ENCODE measurements at places on chromosomes 3 and 15. TPM values are rescaled to one million over a fixed set of nuclear protein-coding genes. Genes with fewer than 3 reads are reported as not detected.

GOLGA8T gene
- total RNA-seq = not detected

PARP15 gene
- total RNA-seq = 0.51 TPM

- no peaks in the 10 kb centered on the region for H3K4me1 ChIP-seq
- H3K4me3 ChIP-seq = no peak overlapping the region
- no peaks in the 10 kb centered on the region for H3K36me3 ChIP-seq
- DNase-seq = no peak
These were observed 102.2 kb downstream of the AQP9 start for GRCh38 chr15:58240191-58240932.

- H3K36me3 ChIP-seq = peaks cover 6% of the 10 kb centered on the region
- DNase-seq = no peak
- no peak overlapping the region for H3K4me3 ChIP-seq
- no peaks in the 10 kb centered on the region for H3K27me3 ChIP-seq
- H3K4me1 ChIP-seq = peaks cover 41% of the 10 kb centered on the region
These were observed 2.3 kb upstream of the TEX264 start for GRCh38 chr3:51668756-51669155.

DNA sequence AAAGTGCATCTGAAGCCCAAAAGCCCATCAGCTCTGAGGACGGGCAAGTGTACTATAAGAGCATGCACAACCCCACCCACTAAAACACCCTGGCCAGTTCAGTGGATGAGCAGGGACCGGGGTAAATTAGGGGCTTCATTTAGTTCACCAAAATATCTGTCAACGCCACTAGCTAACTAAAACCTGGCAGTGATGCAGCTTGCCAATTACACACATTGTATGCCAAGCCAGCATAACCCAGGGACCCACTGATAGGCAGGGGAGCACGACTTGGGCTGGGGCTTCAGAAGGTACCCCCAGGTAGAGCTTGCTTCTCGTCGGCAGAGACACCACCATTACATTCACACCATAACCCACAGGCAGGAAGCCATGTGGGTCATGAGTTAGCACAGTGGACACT is 47.0 kb downstream of the PTPN23 start:
- no peak overlapping the region for H3K27ac ChIP-seq
- no peaks in the 10 kb centered on the region for H3K27me3 ChIP-seq
- H3K4me1 ChIP-seq = peaks cover 3% of the 10 kb centered on the region
- no peak for DNase-seq
